ENCODE measurements at places on chromosomes 7 and 10.

DNA sequence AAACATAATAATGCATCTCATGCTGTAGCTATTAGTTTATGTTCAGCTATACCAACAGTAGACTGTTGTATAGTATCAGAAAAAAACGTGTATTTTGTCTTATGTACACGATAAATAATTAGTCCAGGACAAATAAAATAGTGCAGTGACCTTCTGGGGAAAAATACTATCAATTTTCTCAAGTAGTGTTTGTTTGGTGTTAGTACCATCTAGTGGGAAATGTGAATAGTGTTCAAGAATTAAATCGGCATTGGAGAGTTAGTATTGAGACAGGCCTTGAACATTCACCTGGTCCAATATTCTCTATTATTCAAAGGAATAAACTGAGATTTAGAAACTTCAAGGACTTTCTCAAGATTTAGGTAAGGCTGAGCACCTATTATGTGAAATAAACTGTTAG lies 21.7 kb upstream of the OR2A5 start:
- no peak for DNase-seq

DNA sequence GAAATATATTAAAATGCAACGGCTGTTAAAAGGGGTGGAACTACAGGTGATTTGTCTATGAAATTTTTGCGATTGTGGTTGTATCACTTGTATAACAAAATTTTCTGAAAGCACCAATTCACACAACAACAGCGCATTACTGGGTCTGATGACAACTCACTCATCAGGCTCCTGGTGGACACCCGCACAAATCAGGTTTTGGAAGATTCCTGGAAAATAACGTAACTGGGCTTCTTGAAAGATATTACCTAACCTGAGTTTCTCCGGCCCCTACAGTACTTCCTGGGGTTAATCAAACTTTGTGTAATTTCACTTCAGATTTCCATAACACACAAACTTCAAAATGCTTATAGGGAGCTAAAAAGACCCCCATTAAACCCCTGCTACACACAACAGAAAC lies 7.6 kb downstream of the SNX8 start:
- no peak for DNase-seq

GRCh38 chr7:44247868-44248651 lies 47.3 kb downstream of the YKT6 start:
- no peak for DNase-seq

DNA sequence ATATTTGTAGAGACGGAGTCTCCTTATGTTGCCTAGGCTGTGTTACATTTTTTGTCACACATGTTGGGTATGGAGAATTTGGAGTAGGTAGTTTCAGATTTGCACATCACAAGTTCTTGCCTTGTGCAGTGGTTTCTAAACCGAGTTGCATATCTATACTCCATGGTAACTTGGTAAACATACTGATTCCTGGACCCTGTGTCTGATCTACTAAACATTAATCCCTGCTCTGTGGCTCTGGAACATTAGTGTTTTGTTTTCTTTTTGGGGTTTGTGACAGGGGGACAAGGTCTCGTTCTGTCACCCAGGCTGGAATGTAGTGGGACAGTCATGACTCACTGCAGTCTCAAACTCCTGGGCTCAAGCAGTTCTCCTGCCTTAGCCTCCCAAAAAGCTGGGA lies 24.7 kb downstream of the AUTS2 start:
- DNase-seq: no peak

DNA sequence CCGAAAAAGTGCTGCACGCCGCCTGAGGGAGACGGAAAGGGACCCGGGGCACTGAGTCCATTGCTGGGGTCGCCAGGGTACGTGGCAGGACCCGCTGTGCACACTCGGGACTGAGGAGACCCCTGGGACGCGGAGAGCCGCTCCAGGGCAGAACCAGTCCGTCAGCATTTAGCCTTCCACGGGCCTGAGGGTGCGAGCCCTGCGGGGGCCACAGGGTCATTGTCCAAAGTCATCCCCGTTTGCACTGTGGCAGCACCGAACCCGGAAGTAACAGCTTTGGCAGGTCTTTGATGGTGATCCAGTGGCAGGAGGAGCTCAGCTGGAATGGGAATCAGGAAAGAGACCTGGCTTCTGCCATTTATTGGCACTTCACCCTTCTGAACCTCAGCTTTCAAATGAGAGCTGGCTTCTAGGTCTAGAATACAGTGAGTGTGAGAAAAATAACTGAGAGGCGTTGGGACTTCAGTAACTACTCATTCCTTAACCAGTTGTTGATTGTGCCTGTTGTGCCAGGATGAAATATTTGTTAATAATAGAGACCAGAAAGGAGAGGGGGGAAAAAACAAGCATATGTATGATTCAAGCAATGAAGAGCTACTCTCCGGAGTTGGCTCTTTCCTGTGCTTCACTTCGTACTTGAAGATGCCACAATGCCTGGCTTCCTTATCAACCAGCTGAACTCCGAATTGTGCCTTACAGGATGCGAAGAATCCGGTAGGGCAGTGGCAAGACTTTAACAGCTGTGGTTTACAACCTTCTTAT lies 811 bp upstream of the ARHGAP12 start:
- DNase-seq: no peak

GRCh38 chr10:132206806-132207535 lies 20.2 kb downstream of the DPYSL4 start:
- no peak for DNase-seq

DNA sequence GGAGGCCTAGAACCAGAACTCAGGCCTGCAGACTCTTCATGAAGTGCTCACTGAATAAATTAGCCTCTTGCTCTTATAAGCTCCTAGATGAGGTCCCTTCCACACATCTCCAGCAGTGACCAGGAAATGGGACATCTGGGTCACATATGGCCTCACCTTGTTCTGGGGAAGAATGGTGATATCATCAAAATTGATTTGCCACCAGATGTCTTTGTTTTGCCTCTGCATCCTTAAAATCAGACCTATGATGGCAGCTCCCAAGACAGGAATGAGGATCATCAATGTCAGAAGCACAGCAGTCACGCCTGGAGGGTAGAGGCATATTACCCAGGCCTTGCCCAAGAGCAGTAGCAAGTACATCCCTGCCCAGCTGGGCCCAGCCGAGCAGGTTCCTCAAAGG lies 33.3 kb upstream of the ACSL5 start:
- no peak for DNase-seq

- no peak for DNase-seq
These were observed 292.9 kb upstream of the ZMIZ1 start for GRCh38 chr10:78775891-78776290.

DNA sequence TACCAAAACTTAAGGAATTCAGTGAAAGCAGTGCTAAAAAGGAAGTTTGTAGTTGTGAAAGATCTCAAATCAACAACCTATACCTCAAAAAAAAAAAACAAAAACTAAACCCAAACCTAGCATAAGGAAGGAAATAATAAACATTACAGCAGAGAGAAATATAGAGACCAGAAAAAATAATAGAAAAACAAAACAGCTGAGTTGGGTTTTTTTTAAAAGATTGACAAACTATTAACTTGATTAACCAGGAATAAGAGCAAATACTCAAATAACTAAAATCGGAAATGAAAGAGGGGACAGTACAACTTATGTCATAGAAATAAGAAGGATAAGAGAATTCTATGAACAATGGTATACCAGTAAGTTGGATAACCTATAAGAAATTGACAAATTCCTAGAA lies 6.7 kb downstream of the ECD start:
- DNase-seq: no peak

DNA sequence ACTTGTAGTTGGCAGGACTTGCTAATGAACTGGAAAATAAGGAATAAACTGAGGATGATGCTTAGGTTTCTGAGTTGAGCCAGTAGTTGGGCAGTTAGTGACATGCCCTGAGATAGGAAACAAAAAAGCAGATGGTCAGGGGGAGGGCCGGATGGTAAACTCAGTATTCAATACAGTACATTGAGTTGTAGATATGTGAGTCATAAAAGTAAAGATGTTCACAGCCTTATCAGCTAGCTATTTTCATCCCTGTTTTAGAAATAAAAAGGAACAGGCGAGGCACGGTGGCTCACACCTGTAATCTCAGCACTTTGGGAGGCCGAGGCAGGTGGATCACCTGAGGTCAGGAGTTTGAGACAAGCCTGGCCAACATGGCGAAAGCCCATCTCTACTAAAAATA lies 22.2 kb upstream of the NRBF2 start:
- DNase-seq: no peak

- no peak for DNase-seq
These were observed 14.6 kb downstream of the FGL2 start for GRCh38 chr7:77184990-77185389.

- no peak for DNase-seq
These were observed 95.7 kb upstream of the CELF2 start for GRCh38 chr10:10921826-10922461.

DNA sequence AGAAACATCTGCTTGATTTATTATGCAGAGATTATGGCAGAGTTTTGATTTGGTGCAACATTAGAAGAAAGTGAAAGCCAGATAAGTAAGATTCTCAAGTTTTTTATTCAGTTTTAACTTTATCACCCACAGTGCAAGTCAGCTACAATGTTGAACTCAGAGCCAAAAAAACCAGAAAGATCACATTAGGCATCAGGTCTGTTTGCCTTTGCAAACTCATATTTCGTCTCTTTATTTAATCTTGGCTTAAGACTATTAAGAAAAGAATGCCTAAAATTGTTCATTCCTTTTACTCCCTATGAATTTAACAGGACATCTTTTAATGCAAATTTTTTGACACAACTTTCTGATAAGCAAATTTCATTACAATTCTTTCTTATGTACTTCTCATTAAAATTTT lies 76.0 kb upstream of the TMEM26 start:
- no peak for DNase-seq

DNA sequence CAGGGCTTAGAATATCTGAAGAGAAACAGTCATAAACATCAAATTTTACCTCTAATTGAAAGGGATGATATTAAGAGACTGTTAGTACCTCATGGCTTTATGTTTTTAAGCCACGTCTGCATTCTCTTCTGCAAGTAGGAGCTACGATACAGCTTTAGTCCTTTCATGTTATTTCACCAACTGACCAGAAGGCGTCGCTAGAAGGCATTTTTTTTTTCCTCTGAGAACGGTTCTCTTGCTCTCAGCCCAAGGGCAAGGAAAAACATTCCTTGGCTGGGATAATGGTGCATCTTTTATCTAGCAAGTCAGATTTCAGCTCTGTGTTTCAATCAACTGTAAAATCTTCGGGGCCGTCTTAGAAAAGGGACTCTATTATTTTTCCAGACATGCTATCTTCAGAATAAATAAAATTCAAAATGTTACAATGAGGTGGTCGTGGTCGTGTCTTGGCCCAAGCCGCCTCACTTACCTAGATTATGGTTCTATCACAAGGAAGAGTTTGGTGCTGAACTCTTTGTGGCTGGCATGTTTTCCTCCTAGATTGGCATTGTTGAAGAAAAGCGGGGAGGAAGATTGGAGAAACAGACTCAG lies 41.6 kb upstream of the LYZL2 start:
- peak; percentile 29 for DNase-seq

- no peak for DNase-seq
These were observed 5.9 kb downstream of the PLOD3 start for GRCh38 chr7:101211501-101211900.

GRCh38 chr10:14810969-14811953 lies 26.6 kb downstream of the CDNF start:
- no peak for DNase-seq

DNA sequence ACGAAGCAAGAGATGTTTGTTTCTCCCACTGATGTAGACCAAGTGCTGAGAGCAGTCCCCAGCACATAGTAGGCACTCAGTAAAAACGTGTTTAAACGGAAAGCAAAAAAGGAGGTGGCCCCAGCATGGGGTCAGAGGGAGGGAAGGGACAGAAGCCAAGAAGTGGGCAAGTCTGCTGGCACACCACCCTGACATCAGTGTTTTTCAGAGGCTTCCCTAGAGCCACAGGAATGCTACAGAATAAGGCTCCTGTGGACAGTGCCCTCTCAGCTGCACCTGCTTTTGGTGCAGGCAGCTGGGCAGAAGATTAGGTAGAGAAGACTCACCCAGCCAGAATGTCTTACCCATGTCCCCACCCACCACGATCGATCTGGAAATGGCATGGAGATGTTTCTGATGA lies 8.3 kb upstream of the ANKRD1 start:
- DNase-seq: no peak

DNA sequence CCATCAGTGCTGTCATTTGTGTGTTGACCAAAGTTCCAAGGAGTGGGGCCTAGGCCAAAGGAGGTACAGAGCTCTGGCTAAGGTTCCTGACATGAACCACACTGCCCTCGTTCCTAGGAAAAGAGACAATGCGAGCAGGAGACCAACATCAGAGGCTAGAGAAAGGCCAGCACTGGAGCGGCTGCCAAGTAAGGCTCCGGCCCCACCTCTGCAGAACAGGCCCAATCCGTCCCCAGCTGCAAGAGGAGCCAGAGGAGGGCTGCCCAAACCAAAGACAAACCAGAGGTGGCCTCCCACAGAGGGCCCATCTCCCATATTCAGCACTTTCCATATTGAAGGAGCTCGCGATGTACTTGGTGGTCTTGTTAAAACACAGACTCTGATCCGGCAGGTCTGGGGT lies 81.0 kb downstream of the FAM53B start:
- DNase-seq: no peak

DNA sequence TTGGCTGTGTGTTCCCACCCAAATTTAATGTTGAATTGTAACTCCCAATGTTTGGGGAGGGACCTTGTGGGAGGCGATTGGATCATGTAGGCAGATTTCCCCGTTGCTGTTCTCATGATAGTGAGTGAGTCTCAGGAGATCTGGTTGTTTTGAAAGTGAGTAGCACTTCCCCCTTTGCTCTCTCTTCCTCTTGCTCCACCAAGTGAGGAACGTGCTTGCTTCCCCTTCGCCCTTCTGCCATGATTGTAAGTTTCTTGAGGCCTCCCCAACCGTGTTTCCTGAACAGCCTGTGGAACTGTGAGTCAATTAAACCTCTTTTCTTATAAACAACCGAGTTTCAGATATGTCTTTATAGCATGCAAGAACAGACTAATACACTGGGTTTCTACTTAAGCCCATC lies 176.3 kb downstream of the CDK14 start:
- DNase-seq: no peak

- no peak for DNase-seq
These were observed 132.6 kb upstream of the RSU1 start for GRCh38 chr10:16949816-16950215.

GRCh38 chr7:49702099-49702498 lies 71.3 kb upstream of the VWC2 start:
- no peak for DNase-seq

DNA sequence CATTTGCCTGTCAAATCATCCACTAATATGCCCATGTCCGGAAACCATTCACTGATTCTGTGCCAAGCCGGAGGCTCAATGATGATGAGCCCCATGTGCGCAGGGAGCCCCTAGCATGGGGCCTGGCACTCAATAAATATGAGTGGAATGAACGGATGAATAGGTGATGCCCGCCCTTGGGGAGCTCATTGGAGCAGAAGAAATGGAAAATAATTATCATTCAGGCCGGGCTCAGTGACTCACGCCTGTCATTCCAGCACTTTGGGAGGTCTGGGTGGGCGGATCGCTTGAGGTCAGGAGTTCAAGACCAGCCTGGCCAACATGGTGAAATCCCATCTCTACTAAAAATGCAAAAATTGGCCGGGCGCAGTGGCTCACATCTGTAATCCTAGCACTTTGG lies 11.0 kb downstream of the RHBDD2 start:
- no peak for DNase-seq

- no peak for DNase-seq
These were observed 87.2 kb downstream of the GSDME start for GRCh38 chr7:24669971-24670591.

All from stimulated activated CD4-positive, alpha-beta T cell treated with anti-CD3 and anti-CD28 coated beads, Interleukin-2, amount 100 ng/mL, for 48 hours (primary cell).